ENCODE measurements at places on chromosomes 16 and 17. TPM values are rescaled to one million over a fixed set of nuclear protein-coding genes. Genes with fewer than 3 reads are reported as not detected.

The PABPN1L gene
- not detected for total RNA-seq

The MRPS34 gene
- 139 TPM for total RNA-seq

The SLFN12 gene
- total RNA-seq, result 13.1 TPM

The ABCA3 gene
- 0.24 TPM for total RNA-seq

The PMFBP1 gene
- 0.49 TPM for total RNA-seq

The SCIMP gene
- total RNA-seq, result not detected

The HOXB8 gene
- not detected for total RNA-seq

The E4F1 gene
- 21.2 TPM for total RNA-seq

The PIK3R5 gene
- not detected for total RNA-seq

The OSBPL7 gene
- 5.0 TPM for total RNA-seq

The ZNF213 gene
- 4.4 TPM for total RNA-seq

The CARHSP1 gene
- 209 TPM for total RNA-seq

The KRTAP9-2 gene
- not detected for total RNA-seq

The MT3 gene
- total RNA-seq, result not detected

The SLC5A11 gene
- total RNA-seq, result not detected

The ZFPM1 gene
- total RNA-seq, result 4.4 TPM

The IKZF3 gene
- total RNA-seq, result not detected

The ENPP7 gene
- not detected for total RNA-seq

The ABCA10 gene
- 0.11 TPM for total RNA-seq

The GLTPD2 gene
- not detected for total RNA-seq

The KIF2B gene
- not detected for total RNA-seq

The TBX4 gene
- total RNA-seq, result not detected

The GOSR2 gene
- 41.1 TPM for total RNA-seq

The SLC52A1 gene
- 0.71 TPM for total RNA-seq

The DGKE gene
- 5.9 TPM for total RNA-seq

The NKD1 gene
- 0.48 TPM for total RNA-seq

The SLC47A1 gene
- 2.0 TPM for total RNA-seq

The C16orf95 gene
- total RNA-seq, result 4.7 TPM

The DOC2A gene
- 0.27 TPM for total RNA-seq

The PFN1 gene
- 1,771 TPM for total RNA-seq

The CCDC102A gene
- 5.1 TPM for total RNA-seq

Measured in foreskin keratinocyte (primary cell).